Hematopoietic multipotent progenitor cell treated with erythropoietin and hydrocortisone succinate and interleukin-3 and kit ligand, for 4 days (in vitro differentiated cells): ENCODE measurements at places on chromosomes 16 and 17.

DNA sequence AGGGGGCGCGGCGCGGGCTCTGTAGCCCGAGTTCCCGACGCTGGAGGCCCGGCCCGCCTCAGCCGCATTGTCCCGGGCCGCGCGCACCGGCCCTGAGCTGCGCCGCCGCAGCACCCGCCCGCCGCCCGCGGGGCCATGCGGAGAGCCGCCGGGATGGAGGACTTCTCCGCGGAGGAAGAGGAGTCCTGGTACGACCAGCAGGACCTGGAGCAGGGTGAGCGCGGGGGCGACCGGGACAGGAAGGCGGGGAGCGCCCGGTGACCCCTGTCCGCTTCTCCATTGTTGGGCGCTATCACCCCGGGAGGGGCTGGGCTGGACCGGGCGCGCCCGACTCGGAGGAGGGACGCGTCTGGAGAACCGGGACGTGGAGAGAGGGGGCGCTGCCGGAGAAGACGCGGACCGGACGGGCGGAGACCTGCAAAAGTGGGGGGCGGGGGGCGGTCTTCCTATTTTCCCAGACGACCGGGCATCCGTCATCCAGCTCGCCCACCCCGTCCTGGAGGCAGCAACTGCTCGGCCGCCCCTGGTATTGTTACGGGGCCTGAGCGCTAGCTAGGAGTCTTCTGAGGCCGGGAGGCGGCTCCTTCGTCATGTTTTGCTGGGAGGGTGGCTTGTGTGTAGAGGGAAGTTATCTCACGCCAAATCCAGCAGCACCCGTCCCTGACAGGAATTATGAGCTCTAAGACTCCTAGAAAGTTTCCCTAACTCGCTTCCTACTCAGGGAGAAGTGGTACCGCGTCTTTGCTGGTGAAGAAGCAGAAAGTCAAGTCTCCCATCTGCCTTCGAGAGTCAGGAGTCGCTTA, 678 bp downstream of the CDR2L start:
- DNase-seq = peak; percentile 46

DNA sequence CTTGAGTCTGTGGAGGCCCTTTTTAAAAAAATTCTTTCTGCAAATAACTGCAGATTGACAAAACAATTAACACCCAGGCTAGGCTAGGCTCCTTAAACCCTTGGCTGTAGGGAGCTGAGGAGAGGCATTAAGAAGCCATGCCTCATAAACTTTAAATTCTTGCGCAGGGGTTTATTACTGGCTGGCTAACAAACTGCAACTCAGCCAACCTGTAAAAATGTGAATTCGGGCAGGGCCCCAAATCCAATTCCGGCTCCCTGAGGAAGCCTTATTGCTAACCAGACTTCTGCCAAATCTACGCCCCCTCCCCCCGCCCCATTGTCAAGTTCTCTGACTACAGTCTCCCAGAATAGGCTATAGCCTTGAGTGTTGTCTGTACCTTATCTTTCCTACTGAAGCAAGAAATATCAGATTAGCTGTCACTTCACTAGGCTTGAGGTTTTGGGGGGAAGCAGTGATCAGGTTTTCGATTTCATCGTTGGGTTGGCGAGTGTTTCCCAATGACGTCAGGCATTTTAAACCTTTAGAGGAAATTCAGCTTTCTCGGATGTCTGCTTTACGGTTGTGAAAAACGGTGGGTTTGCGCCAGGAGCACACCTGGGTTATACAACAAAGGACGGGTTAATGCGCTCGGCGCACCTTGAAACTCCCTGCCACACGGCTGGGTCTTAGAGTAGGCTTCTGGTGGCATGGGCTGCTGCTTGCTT, 2.0 kb downstream of the CDH3 start:
- no peak for DNase-seq

DNA sequence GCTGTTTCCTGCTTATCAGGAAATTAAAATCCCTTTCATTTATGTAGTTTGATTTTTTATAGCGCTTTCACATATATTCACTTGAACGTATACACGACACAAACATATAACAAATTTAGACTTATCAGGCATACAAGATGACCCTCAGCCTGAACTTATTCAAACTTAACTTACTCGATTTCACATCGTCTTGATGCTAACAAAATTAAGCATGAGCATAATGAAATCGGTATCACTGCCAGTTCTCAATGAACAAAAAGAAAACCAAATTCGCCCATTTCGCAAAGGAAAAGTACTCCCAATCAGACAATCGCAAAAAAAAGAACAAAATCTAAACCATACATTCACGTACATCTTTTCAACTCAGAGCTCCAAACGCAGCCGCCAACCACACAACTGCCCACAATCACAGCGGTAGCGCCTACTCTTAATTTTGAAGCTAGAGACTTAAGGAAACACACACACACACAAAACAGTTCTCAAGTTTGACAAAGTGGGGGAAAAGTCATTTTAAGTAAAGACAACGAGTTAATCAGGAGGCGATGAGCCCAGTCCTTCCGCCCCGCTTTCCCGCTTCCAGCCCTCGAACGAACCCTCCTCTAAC, 1.1 kb downstream of the GJC1 start:
- peak; percentile 24 for DNase-seq

GRCh38 chr17:81991684-81992305, 14.4 kb downstream of the ASPSCR1 start:
- DNase-seq = peak; percentile 64

DNA sequence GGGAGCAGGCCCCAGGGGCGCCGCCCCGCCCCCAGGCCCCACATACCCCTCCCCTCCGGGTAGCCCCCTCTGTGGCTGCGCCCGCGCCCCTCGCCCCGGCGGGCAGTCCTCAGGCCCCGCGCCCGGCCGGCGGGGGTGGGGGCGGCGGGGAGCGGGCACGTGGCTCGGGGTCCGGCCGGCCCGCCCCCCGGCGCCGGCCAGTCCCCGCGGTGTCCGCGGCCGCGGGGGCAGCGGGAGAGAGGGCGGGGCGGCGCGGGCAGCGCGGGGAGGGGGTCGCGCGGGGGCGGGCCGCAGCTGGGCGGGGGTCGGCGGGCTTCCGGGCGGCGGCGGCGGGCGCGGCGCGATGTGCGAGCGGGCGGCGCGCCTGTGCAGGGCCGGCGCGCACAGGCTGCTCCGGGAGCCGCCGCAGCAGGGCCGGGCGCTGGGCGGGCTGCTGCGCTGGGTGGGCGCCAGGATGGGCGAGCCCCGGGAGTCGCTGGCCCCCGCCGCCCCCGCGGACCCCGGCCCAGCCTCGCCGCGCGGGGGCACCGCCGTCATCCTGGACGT, 335 bp downstream of the NECAB2 start:
- DNase-seq = no peak

DNA sequence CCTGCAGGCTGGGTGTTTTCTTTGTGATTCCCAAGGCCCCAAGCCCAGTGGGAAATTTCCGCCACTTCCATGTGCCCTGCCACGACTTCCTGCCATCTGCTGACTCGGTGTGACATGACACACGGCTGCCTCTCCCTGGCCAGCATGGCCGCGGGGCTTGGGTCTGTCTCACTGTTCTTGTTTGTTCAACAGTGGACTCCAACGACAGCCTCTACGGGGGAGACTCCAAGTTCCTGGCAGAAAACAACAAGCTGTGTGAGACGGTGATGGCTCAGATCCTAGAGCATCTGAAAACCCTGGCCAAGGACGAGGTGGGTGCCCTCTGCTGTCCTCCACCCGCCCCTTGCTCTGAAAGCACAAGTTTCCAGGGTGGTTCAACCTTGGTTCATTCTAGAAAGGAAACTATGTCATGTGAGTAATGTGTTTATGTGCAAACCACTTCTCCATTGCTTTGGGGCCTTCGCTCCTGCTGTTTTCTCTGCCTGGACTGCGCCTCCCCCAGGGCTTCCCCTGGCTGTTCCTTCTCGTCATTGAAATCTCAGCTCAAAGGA, 26.8 kb downstream of the KNOP1 start:
- DNase-seq = no peak

DNA sequence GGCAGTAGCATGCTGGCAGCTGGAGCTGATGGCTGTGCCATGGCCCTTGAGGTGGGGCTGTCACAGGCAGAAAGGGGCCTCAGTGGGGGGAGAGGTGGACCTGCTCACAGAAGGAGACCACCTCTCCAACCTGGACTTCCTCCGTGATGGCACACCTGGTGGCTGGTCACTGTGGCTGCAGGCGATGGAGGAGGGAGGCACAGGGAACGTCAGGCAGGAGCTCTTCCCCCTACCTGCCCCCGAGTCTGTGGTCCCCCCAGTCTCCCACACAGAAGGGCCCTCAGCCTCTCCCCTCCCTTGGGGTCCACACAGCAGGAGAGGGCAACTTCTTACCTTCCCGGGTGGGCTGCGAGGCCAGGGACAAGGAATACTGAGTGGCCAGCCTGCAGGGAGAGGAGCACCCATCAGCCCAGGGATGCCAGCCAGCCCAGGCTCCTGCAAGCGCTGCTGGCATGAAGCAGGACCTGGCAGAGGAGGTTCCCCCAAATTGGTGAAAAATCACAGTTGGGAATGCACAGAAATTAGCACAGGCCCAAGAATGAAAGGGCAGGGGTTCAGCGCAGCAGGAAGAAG, 96.5 kb downstream of the GOSR1 start:
- DNase-seq = no peak

DNA sequence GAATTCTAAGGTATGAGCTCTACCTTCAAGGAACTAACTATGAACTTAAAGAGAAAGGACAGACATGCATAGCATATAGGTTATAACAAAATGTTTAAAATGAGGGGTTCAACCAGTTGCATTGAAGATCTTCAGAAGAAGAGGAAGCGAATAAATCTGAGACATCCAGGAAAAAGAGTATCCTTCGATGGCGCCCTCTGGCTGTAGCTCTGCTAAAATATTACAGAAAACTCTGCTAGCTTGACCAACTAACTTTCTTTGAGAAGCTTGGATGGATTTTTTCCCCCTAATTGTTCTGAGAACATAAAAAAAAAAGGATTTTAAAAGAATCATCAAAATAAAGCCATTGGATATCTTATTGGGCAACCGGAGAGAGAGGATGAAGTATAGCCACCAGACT, 659.9 kb upstream of the SOX9 start:
- DNase-seq = peak; percentile 31

- no peak for DNase-seq
Measured at GRCh38 chr16:57774705-57775285, 27.5 kb downstream of the KIFC3 start.

GRCh38 chr16:67091906-67092566, 17.7 kb upstream of the PHAF1 start:
- DNase-seq = no peak

GRCh38 chr16:11632455-11632939, 35.8 kb upstream of the SNN start:
- DNase-seq = no peak

- no peak for DNase-seq
Measured at GRCh38 chr17:45700171-45701090, 83.7 kb upstream of the CRHR1 start.

- no peak for DNase-seq
Measured at GRCh38 chr16:27149986-27150385, 53.3 kb upstream of the KDM8 start.

GRCh38 chr17:62790564-62790986, 17.5 kb downstream of the MARCHF10 start:
- DNase-seq = no peak

DNA sequence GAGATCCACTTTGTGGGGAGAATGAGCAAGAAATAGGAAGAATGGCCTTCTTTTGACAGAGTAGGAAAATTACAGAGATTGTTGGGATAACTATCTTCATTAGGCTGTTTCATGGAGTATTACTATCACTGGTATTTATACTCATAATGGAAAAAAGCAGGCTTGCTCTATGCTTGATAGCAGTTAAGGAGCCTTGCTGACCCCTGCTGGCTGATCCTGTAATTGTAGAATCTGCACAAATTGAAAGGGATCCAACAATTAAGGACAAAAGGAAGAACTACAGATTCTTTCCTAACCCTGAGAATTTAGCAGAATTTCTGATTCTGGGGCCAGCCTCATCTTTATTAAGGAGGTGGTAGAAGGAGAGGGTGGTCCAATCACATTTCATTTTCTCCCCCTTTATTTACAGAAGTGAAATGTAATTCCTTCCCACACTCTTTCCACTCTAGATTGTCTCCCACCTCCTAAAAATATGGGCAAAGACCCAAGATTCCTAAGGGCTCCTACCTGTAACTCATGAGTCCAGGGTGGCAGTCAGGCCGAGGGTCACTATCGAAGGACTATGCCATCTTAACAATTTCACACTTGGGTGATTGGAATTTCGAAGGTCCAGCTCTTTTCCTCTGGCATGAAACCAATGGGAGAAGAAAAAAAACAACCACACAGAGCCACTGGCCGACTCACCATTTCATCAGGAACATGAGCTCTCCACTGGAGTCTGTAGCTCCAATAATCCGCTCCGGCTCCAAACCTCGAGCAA, 26.3 kb downstream of the NFE2L1 start:
- DNase-seq = peak; percentile 89
